ENCODE measurements at places on chromosomes 4 and X.

- no peak for DNase-seq
Measured at GRCh38 chr4:962231-963208, 10.8 kb downstream of the DGKQ start.

DNA sequence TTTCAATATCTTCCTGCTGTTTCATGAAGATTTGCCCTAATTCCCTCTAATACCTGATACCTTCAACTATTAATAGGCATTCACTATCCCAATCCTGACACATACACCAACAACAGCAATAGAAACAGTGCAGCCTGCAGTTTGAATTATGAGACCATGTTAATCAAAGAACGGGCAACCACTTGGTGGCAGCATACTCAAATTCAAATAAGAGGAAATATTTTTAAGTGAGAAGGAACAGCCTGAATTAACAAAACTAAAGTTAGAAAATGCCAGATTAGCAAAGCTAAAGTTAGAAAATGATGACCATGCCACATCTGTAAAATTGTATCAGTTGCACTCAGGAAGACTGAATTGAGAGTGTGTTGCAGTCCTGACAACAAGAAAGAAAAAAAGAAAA lies 204.9 kb downstream of the SMARCA1 start:
- DNase-seq: peak; percentile 9

- peak; percentile 69 for DNase-seq
Measured at GRCh38 chrX:119693040-119693995, at the start of gene SEPTIN6. Gene SEPTIN6, minus strand, starts transcription at chrX:119693168. Its CDS starts 63 bp downstream, at chrX:119693105.

- no peak for DNase-seq
Measured at GRCh38 chrX:3044671-3045070, 3.4 kb downstream of the ARSF start.

- DNase-seq: no peak
Measured at GRCh38 chr4:140223056-140223810, 69.2 kb upstream of the MAML3 start.

GRCh38 chr4:82555276-82555675 lies 6.5 kb downstream of the TMEM150C start:
- DNase-seq: no peak

DNA sequence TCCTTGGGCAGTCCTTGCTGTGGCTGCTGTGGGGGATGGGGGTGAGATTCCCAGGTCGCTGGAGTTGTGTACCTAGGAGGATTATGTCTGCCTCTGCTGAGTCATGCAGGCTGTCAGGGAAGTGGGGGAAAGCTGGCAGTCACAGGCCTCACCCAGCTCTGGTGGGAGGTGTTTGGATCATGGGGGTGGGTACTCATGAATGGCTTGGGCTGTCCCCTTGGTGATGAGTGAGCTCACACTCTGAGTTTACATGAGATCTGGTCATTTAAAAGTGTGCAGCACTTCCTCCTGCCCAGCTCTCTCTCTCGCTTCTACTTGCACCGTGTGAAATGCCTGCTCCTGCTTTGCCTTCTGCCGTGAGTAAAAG lies 24.6 kb upstream of the PDLIM3 start:
- no peak for DNase-seq

DNA sequence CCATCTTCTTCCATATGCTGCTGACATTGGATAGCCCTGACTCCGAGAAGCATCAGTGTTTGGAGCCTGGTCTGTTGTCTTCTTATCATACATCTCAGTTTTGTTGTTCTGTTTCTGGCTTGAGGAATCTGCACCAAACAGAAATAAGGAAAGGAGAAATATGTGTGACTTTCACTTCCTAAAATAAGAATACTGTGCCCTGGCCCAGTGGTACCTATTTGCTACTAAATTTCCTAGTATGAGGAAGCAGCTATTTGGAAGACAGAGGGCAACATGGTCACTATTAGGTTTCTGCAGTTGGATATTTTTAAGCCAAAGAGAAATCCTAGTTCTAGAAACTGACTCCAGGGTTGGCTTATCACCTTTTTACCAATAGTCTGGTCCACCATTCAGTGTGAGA lies 16.8 kb downstream of the CT47C1 start:
- DNase-seq: peak; percentile 24

GRCh38 chr4:181478656-181479055 lies 764.5 kb upstream of the TENM3 start:
- DNase-seq: no peak

DNA sequence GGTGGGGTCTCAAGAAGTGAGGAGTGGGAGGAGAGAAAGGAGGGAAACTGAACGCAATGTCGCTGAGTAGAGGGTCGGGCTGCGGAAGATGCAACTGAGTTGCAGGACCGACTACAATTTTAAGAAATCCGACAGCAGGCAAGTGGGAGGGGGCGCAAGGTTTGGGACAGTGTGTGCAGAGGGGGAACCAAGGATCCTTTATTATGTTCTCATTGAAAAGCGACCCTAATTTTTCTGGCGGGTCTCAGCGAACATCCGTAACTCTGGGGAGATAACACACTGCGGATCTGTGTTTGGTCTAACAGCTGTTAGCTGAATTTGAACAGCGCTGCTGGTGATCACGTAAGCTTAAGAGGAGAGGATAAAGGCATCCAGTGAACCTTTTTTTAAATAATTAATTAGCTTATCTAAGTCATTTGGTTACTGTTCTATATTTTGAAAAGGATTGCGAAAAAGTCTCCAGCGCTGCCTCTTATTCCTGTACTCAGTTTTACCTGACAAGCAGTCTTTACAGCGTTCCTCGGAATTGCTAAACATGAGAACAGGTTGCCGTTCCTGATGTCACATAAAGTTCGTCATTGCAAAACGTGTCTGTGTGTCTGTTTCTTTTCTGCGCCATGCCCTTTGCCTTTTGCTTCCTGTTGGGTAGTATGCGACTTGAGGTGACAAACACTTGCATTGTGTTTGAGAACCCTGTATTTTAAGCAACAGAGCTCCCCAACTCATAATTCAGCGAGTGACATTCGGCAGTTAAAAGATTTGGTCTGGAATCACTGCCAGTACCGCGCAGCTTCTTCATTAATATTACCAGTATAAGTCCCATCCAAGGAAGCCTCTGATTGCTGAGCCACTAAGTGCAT lies 1.3 kb downstream of the HTR2C start:
- no peak for DNase-seq

GRCh38 chr4:55725057-55725456 lies 89.0 kb upstream of the NMU start:
- no peak for DNase-seq

DNA sequence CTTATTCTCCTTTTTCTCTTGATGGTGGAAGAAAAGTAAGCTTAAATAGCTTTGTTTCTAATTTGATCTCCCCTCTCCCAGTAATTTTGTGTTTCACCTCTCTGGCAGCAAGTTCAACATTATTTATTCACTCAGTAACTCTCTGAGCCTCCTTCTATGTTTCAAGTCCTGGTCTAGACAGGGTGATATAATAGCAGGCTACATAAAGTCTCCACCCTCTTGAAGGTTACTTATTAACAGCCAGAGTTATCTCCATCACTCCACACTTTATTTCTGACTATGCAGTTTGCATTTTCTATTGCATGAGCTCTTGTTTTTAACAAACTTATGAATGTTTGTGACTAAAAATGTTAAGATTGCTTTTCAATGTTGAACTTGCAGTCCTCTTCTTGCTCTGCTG lies 17.8 kb upstream of the ANOS1 start:
- no peak for DNase-seq

- DNase-seq: no peak
Measured at GRCh38 chr4:1231637-1232360, 17.1 kb downstream of the CTBP1 start.

GRCh38 chr4:25069014-25069413 lies 38.3 kb upstream of the LGI2 start:
- DNase-seq: no peak

- no peak for DNase-seq
Measured at GRCh38 chrX:125765347-125765746, 400.7 kb downstream of the DCAF12L2 start.

DNA sequence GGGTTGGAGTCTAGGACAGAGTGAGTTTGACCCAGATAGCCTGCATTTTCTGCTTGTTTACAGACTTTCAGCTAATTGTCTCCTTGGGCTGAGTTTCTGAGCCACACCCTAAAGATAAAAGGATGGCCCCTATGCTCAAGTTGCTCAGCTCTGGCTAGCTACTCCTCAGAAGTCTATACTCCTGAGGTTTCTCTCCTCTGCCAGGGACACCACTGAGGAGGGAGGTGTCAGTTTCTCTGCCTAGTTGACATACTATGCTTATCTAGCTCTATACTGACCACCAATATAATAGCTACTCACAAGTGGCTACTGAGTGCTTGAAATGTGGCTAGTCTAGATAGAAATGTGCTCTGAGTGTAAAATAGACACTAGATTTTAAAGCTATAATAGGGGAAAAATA lies 23.6 kb downstream of the HADH start:
- no peak for DNase-seq

GRCh38 chr4:81688085-81688484 lies 216.4 kb upstream of the RASGEF1B start:
- peak; percentile 29 for DNase-seq

DNA sequence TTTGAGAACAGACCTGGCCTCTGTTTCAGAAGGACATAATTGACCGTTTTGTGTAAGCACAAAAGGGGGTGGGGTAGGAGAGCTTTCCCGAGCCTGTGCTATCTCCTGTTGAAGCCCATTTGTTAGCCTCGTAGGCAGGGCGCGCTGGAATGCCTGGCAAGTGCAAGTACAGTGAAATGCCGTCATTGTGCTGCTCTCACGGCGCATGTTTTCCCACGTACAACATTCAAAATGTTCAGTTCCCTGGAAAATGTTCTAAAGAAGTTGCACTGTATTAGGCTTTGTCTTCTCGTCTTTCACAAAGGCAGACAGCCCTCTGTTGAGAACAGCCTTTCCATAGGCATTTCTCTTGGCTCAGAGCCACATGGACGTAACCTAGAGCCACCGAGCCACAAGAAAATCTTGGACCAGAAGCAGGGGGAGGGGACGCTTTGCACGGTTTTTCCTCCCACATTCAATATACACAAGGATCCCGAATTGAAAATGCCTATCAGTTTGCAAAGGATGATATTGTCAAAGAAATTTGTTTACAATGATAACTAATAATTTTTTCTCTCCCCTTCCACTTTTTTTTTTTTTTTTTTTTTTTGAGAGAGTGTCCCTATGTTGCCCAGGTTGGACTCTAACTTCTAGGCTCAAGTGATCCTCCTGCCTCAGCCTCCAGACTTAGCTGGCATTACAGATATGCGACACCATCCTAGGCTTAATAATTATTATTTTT lies 54.6 kb upstream of the RAPGEF2 start:
- DNase-seq: no peak

GRCh38 chr4:6728320-6729029 lies 12.5 kb downstream of the BLOC1S4 start:
- DNase-seq: no peak

DNA sequence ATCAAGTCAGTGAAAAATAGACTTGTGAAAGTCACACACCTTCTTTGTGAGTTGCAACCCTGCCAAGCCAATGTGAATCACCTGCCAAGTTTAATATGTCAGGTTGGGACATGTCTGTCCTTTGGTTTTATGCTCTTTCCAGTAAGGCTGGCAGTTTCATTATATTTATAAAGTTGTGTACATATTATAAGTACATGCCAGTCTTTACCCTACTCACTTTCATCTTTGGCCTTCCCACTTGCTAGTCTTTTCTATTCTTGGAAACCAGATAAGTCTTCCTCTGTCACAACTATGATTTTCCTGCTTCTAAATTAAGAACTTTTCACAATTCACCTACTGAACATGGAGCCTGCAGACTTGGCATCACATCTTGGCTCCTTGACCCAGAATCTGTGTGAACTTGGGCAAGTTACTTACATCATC lies 680.7 kb upstream of the BOD1L1 start:
- no peak for DNase-seq

DNA sequence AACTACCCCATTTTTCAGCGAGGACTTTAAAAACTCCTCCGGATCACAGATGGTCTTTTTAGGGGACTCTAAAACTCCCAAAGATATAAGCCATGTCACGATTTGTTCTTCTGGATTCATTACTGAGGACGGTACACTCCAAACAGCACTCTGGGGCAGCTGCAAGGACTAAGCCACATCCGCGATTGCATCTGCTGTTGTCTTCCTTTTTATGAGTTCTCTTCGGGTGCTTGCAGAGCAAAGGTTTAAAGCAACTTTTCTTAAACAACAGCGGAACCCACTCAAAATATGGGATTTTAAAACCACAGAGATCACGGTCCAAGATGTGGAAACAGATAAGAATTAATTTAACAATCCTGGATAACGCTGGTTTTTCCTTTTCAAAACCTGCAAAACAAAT lies at the start of gene ARHGEF6:
Gene ARHGEF6, minus strand, starts transcription at position 170 of the 400 bp plus-strand sequence. Its CDS starts 50 bp downstream, at position 120.
- peak; percentile 53 for DNase-seq

DNA sequence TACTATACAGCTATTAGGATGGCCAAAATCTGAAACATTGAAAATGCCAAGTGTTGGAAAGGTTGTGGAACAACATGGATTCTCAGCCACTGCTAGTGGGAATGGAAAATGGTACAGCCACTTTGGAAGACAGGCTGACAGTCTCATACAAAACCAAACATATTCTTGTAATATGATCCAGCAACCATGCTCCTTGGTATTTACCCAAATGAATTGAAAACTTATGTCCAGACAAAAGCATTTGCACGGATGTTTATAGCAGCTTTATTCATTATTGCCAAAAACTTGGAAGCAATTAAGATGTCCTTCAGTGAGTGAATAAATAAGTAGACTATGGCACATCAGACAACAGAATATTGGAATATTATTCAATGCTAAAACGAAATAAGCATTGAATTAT lies 105.8 kb upstream of the DCLK2 start:
- no peak for DNase-seq

GRCh38 chrX:139691843-139692505 lies 16.0 kb downstream of the MCF2 start:
- no peak for DNase-seq

GRCh38 chrX:15947648-15948317 lies 93.2 kb upstream of the AP1S2 start:
- DNase-seq: peak; percentile 34

DNA sequence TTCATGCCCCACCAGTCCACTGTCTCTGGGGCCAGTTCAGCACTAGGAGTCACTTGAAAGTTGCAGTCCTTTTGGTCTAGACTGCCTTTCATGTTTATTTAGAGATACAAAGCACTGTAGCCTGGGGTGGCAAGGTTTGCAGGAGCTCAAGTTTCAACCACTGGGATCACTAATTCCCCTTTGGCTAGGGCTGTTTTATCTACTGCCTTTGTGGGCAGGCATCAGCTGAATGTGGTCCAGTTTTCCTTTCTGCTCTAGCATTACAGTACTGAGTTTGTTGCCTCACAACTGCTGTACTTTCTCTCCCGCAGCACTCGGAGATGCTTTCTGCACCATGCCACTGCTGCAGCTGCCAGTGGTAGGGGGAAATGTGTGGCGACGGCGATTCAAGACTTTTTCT lies 222.3 kb upstream of the HDX start:
- no peak for DNase-seq

GRCh38 chrX:14598330-14598729 lies 69.0 kb downstream of the GLRA2 start:
- no peak for DNase-seq
